Naive thymus-derived CD4-positive, alpha-beta T cell (primary cell): ENCODE measurements at places on chromosomes 3 and 15.

- no peak for DNase-seq
Observed at GRCh38 chr3:50627407-50628051, 10.6 kb downstream of the MAPKAPK3 start.

- no peak for DNase-seq
Observed at GRCh38 chr3:141914311-141914710, 37.9 kb downstream of the ATP1B3 start.

DNA sequence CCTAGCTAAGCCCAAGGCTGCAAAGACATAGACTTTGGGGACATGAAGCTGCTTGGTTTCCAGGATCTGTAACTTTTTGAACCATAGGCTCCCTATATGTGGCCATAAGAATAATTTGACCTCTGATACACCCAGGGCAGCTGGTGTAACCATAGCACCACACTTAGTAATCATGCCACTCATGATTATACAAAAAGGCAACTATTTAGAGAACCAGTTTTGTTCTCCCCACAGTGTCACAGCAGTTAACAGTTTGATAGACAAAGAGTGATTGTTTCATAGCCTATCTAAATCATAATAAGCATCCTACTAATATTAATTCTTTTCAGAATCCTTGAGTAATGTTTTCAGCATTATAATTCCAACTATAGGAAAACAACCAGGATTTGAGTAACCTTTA lies 334.9 kb downstream of the NEK10 start:
- no peak for DNase-seq

DNA sequence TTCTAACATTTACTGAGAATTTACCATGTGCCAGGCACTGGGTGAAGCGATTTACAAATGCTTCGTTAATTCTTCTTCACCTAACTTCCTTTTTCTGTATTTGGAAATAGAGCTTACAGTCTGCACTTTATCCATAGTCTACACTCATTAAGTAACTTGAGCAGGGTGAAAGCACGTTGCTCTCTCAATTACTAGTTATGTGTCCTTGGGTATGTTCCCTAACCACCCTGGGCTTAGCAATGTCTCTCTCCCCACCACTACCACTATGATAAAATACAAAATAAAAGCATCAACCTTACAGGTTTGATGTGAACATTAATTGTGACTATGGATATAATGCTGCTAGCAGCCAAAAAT lies 172.9 kb upstream of the SLC2A2 start:
- no peak for DNase-seq

GRCh38 chr3:72595927-72596610 lies 252.2 kb downstream of the SHQ1 start:
- DNase-seq, result no peak

- no peak for DNase-seq
Observed at GRCh38 chr3:62592408-62592807, 219.1 kb upstream of the FEZF2 start.

- DNase-seq, result no peak
Observed at GRCh38 chr3:101017017-101017416, 23.8 kb upstream of the ABI3BP start.

GRCh38 chr15:92164327-92165000 lies 229.2 kb upstream of the ST8SIA2 start:
- DNase-seq, result no peak

DNA sequence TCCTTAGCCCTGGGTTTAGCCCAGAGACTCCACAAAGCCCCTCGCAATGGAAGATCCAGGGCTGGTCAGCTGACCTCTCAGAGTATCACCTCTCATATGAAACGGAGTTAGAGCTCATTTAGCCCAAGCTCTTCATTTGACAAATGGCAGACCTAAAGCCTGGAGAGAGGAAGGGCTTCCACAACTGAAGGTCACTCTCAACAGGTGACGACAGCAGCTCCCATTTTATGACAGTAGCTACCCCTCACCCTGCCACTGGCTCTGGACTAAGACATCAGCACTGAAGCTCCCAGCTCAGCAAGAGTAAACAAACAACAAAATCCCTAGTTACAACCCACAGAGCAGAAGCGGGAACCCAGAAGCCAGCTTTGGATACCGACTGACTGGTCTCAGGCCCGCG lies 33.7 kb downstream of the TLE3 start:
- no peak for DNase-seq
